Lung (tissue), 17 donors: ENCODE measurements at places on chromosomes 4 and X. TPM values are rescaled to one million over a fixed set of nuclear protein-coding genes. Genes with fewer than 3 reads are reported as not detected.

- DNase-seq = no peak
Measured at GRCh38 chr4:150082241-150082640, 4.0 kb downstream of the DCLK2 start.

Gene MAGEB17
- polyA plus RNA-seq = not detected

Gene IGFBP7
- polyA plus RNA-seq = 517 TPM

DNA sequence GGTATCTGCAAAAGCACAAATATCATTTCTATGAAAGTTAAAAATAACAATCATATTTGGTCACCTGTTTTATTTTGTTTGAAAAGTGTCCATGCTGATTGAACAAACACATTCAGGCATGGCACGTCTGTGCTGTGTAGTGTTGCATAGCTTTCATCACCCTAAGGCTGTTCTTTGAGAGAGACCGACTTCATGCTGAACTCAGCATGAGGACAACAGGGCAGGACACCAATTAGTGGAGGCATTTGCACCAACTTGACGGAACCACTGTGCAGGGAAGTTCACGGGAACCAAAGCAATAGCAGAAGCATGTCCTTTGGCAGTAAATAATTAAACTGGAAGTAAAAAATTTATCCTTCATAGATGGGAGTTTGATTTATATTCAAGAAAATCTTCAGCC, 158.4 kb upstream of the SLC7A11 start:
- no peak for DNase-seq

- DNase-seq = no peak
Measured at GRCh38 chr4:146134761-146135445, 40.6 kb upstream of the LSM6 start.
